Activated T-helper 1 cell treated with Interleukin-2 at 50 U/mL for 16 hours (primary cell): ENCODE measurements at places on chromosomes 2 and 18.

- DNase-seq, result no peak
These were observed 205.8 kb upstream of the SMAD2 start for GRCh38 chr18:48136051-48136826.

DNA sequence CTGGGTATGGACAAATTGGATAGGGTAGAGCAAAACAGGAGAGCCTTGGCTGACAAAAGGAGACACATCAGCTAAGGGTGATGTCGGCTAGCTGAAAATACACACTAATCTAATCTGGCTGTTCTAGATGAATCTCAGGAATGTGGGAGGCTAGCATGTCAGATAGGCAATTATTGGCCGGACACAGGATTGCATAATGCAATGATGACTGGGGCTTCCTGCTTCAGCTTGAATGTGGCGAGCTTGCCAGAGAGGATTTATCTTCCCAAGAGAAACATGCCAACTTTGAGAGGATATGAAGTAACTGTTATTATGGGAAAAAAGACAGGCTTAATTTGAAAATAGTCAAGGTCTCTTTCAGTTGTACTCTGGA lies 102.4 kb downstream of the TRIB2 start:
- DNase-seq, result no peak

- DNase-seq, result no peak
These were observed 266.3 kb downstream of the DYSF start for GRCh38 chr2:71719520-71720282.

- no peak for DNase-seq
These were observed 51.4 kb downstream of the MARCHF4 start for GRCh38 chr2:216320852-216321251.

DNA sequence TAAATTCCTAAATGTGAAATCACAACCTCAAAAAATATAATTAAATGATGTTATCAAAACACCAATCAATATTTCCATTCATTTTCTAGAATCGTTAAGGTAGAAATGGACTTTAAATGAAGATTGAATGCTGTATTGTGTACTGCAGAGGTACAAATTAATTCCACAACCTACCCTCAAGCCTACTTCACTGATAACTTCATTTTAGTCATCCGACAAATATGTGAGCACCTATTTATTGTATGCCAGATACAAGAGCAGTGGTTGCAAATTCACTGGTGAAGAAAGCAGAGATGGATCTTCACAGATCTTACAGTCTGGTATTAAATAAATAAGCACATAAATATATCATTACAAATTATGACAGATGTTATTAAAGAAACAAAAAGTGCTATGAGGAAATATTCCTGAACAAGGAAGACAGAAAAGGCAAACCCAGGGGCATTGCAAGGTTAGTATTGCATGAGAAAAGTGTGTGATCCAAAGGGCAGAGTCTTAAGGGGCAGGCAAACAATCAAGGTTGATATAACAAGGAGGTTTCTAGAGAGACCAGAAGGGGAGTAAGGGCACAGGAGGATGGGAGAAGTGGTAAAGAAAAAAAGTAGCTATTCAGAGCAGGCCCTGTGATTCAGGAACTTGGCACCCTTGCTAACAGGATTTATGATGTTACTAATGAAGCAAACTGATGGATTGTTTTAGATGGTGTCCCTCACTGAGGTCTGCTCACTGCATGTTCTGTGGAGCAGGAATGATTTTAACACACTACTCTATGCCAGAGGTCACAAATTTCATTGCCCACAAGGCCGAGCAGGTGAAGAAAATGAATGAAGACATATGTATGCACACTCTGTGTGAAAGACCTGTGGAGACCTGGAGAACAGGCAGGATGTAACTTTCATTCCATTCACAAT lies 128.0 kb upstream of the CCDC150 start:
- no peak for DNase-seq

DNA sequence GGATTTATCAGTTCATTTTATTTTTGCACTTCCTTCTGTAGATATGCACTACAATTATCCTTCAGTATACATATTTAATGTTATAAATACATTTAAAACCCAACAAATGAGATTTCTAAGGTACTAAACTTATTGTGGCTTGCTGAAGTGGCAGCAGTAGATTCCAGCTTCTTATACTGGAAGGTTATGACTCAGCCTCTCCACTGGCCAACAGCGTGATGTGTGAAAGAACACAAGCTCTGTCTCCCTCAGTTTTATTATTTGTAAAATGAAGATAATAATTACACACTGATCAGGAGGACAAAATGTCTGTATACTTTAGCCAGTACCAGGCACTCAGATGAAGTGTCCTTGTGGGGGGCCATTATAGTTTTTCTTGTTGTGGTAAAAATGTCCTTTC lies 1147.1 kb downstream of the CNTNAP5 start:
- no peak for DNase-seq

DNA sequence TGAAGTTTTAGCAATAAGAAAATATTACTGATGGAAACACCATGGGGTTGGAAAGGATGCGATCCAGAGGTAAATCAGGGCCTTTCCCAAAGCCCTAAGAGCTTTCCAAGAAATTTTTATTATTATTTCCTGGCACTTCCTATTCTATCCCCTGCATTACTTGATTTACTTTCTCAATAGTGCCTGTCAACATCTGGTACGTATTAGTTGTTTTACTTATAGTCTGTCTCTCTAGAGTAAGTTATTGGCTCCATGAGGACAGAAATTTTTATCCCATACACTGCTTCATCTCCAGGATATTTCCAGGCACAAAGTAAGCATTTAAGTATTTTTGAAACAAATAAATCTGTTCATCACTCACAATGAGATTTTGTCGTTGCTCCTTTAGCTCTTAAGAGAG lies 18.1 kb downstream of the PPP4R1 start:
- DNase-seq, result no peak

GRCh38 chr2:116511426-116511825 lies 1303.1 kb upstream of the DDX18 start:
- DNase-seq, result no peak

DNA sequence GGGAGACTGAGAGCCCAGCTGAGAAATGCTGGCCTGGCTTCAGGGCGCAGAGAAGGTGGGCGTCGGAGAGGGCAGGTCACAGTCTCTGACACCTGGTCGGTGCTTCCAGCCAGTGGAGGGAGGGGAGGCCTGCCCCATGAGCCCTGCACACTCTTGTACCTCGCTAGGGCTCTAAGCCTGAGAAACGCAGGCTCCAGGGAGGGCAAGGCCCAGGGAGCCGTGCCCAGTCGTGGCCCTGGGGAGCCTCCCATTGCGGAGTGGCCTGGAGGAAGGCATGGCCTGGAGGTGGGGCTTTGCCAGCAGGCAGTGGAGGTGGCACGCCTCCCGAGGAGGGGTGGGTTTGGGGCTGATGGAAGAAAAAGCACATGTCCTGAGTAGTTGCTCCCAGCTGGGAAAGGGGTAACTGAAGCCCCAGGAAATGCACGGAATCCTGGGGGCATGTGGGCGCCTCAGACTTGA lies 39.0 kb downstream of the MTERF4 start:
- DNase-seq, result no peak

DNA sequence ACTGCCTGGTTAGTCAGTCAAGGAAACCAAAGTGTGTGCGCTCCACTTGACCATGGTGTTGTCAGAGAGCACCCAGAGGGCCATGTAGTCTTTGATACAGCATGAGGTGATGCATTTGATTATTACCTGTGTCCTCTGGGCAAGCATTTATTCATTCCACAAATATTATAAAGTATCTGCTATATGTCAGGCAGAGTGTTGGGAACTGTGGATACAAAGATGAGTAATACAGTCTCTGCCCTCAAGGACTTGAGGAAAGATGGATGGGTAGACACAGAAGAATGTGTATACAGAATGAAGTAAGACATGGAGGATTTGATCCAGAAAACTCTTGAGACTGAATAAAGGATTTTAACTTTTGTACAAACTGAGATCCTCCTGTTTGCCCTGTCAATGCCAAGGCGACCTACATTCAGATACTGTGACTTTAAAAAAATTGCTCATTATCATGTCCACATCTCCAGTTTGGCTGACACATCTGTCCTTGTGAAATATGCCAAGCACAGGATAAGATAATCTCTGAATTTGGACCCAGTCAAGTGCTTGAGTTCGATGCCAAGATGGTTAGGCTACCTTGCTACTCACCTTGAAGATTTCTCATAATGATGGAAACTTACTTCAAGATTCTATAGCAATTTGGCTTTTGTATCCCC lies 50.8 kb downstream of the ACYP2 start:
- no peak for DNase-seq

- DNase-seq, result no peak
These were observed 334.6 kb upstream of the LYPD1 start for GRCh38 chr2:133004623-133005022.

GRCh38 chr2:35508601-35509000 lies 847.0 kb upstream of the CRIM1 start:
- no peak for DNase-seq

GRCh38 chr2:17899871-17900270 lies 21.4 kb downstream of the KCNS3 start:
- DNase-seq, result no peak
